ENCODE measurements at places on chromosomes 11 and 22. TPM values are rescaled to one million over a fixed set of nuclear protein-coding genes. Genes with fewer than 3 reads are reported as not detected.

Gene GVQW3
- 0.26 TPM for total RNA-seq

Gene P2RY2
- total RNA-seq: 9.0 TPM

Gene DGAT2
- total RNA-seq: 2.6 TPM

Gene MAJIN
- not detected for total RNA-seq

DNA sequence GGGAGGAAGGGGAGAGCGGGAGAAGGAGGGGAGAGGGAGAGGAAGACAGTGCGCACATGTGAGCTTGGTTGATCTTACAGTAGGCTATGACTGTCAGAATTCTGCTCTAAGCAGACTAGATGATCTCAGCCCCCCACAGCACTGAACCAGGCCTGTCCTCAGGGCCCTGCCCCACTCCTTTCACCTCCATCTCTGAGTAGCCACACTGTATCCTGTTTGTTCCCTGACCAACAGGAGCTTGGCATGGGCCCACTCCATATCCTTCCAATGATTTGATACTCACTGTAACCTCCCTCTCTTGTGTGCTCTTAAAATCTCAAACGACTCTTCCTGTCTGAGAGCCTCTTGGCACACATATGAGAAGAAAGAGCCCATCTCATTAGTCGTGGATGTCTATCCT, 86.1 kb upstream of the PARVA start:
- no peak for DNase-seq

- DNase-seq: no peak
Observed at GRCh38 chr11:71194710-71195109, 57.7 kb downstream of the SHANK2 start.

- no peak for DNase-seq
Observed at GRCh38 chr11:7251487-7251835, 243 bp upstream of the SYT9 start.

DNA sequence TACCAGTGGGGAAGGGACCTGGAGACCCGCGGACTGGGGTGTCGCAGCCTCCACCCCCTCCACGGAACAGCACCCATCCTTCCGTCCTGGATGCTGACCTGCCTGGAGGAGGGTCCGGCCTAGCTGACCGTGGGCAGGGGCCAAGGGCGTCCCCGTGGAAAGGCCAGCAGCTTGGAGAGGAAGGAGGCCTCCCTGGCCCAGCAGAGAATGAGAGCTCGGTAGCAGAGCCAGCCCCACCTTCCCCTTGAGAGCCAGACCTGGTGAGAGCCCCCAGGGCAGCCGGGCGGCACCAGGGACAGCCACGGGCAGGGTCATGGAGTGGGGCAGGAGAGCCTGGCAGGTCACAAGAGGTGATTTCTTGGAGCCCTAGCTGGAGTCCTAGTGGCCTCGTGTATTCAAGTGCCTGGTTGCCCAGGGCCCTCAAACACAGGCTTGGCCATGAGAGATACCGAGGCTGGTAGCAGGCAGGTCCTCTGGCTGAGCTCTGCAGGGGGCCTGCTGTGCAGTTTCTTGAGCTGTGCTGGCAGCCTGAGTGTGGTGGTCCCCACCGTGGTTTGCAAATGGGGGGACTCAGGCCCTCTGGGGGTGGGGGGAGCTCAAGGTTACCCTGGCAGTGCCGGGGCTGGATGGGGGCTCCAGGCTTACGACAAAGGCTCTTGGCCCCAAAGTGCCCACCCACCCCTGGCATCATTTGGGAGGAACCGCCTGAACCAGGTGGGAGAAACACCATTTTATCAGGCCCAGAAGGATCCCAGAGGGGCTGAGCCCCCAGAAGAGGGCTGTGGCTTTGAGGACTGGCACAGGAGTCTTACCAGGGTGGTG, 7.6 kb downstream of the TSPAN32 start:
- DNase-seq: no peak

- no peak for DNase-seq
Observed at GRCh38 chr11:34792814-34793258, 123.3 kb downstream of the APIP start.

GRCh38 chr11:116835791-116836631, 1.4 kb downstream of the APOA1 start:
- peak; percentile 78 for DNase-seq

DNA sequence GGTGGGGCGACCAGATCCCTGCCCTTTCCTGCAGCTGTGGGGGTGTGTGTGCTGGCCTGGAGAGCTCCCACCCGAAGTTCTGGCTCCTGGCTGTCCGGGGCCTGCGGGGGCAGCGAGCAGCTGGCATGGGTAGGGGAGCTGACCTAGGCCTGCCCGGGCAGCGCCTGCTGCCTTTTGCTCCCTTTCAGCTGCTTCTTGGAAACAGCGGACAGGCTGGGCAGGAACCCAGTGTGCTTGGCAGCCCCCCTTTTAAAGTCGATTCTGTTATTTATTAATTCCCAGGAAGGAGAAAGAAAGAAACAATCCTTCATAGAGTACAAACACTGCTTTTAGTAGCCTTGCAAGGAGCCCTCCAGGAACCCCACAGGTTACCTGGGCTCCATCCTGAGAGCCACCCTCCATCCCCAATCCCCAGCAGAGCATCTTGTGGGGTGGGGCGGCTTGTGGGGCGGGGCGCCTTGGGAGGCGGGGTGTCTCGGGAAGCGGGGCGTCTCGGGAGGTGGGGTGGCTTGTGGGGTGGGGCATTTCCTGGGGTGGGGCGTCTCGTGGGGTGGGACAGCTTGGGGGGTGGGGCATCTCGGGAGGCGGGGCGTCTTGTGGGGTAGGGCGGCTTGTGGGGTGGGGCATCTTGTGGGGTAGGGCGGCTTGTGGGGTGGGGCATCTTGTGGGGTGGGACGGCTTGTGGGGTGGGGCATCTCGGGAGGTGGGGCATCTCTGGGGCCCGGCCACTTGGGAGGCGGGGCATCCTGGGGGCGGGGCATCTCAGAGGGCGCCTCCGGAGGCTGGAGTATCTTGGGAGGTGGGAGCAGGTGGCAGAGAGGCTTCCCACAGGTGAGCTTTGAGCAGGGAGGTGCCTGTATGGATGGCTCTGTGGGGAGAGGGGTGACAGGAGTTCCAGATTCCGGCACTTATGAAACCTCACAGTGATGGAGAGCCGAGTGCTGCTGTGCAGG, 7.0 kb downstream of the CD81 start:
- DNase-seq: peak; percentile 25

DNA sequence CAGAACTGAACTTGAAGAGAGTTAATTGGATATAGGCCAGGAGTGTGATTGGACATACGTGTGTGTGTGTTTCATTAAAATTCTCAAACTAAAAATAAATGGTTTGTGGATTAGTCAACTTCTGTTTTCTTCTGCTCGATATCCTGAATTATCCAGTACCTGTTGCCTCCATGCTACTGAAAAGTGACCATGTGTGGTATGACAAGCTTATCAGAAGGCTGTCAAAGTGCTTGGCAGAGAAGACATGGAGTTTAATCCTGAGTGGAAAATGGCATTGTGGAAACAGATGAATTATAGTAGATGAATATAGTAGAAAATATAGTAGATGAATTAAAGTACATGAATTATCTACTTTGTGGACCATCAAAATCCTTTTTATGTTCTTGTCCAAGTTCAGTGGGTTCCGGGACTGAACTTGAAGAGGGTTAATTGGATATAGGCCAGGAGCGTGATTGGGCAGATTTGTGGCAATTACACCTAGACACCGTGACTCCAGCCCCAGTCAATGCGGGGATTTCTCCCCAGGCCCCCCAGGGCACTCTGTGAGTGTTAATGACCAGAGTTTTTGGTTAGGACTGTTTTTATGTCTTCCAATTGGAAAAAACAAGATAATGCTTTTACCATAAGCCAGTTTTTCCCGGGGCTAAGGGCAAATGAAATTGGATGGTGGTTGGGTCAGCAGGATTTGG, 30.1 kb downstream of the GRAMD1B start:
- no peak for DNase-seq

GRCh38 chr22:23632178-23632577, at the start of gene DRICH1:
DRICH1 (minus strand) TSS chr22:23632321; CDS start chr22:23632023, 298 bp downstream.
- DNase-seq: no peak

GRCh38 chr22:42881982-42882656, 25.0 kb upstream of the ARFGAP3 start:
- no peak for DNase-seq
